ENCODE measurements at places on chromosomes 12 and 14.

- no peak for DNase-seq
Observed at GRCh38 chr12:53098354-53098981, 1.0 kb downstream of the IGFBP6 start.

DNA sequence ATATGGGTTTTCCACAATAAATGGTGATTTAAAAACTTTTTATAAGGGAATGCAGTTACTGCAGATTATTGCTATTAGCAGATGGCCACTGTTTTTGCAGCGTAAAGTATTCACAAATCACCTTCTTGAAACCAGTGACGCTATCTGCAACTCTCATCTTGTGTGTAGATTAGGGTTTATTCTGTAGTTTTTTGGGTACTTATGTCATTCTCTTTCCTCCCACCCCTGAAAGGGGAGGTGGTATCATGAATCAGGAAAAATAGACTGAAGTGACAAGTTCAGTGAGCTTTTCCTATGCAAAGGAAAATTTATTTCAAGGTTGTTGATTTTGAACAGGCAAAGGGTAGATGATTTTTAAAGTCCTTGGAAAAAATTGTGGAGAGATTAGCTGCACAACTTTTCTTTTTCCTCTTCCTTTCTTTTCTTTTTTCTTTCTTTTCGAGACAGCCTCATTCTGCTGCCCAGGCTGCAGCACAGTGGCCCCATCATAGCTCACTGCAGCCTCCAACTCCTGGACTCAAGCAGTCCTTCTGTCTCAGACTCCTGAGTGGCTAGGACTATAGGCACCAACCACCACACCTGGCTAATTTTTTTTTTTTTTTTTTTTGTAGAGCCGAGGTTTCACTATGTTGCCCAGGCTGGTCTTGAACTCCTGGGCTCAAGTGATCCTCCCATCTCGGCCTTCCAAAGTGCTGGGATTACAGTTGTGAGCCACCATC lies 1.6 kb downstream of the FRS2 start:
- DNase-seq = no peak

DNA sequence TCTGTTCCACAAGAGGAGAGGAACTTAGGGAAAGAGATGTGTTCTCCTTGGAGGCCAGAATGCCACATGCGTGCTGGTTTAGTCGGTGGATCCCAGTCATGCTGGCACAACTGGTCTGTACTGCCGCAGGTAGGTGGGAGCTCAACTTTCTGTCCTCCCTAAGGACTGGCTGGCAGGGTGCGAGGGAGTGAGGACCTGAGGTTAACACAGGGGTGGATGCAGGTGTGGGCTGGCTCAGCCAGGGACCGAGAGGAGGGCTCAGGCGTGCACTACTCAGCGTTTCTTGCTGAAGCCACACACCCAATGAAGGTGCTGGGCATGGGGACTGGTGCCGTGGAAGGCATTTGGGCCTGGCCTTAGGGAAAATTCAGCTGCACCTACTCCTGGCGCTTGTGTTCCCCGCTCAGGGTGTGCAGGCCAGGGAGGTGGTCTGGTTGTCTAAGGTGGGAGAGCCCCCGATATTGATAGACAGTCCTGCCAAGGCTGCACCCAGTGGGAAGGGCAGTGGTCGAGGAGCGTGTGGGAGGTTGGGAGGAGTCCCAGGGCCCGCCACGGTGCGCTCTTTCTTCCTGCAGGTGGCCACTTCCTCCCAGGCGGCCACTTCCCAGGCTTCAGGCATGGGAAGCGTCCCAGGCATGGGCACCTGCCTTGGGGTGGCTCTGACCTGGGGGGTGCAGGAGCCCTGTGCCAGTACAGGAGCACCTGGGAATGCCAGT lies 138.4 kb downstream of the ADGRD1 start:
- no peak for DNase-seq

- no peak for DNase-seq
Observed at GRCh38 chr12:8831116-8831515, 8.7 kb downstream of the A2ML1 start.

- DNase-seq = no peak
Observed at GRCh38 chr12:14993537-14994266, 20.9 kb downstream of the PDE6H start.

GRCh38 chr12:27119797-27120196 lies 37.4 kb upstream of the C12orf71 start:
- no peak for DNase-seq

- DNase-seq = no peak
Observed at GRCh38 chr14:63800651-63801375, 52.0 kb upstream of the SYNE2 start.

- DNase-seq = no peak
Observed at GRCh38 chr14:96069421-96069820, 30.3 kb downstream of the C14orf132 start.

- DNase-seq = no peak
Observed at GRCh38 chr12:121494093-121494787, 86.6 kb downstream of the KDM2B start.

DNA sequence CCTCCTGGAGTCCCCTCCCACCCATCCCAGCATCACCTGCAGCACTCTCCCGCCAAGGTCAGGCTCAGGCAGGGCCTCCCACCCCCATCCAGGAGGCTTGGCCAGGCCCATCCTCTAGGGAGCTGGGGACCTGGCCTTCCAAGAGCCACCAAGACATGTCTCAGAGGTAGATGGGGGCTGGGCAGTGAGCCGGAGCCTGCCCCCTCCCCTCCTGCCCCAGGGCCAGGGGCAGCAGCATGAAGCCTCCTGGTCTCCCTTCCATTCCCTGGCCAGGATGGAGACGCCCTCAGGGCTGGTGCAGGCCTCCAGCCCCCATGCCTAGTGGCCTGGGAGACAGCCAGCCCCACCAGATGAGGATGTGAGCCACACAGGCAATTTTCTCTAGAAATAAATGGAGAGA lies 69.3 kb upstream of the C14orf180 start:
- no peak for DNase-seq

DNA sequence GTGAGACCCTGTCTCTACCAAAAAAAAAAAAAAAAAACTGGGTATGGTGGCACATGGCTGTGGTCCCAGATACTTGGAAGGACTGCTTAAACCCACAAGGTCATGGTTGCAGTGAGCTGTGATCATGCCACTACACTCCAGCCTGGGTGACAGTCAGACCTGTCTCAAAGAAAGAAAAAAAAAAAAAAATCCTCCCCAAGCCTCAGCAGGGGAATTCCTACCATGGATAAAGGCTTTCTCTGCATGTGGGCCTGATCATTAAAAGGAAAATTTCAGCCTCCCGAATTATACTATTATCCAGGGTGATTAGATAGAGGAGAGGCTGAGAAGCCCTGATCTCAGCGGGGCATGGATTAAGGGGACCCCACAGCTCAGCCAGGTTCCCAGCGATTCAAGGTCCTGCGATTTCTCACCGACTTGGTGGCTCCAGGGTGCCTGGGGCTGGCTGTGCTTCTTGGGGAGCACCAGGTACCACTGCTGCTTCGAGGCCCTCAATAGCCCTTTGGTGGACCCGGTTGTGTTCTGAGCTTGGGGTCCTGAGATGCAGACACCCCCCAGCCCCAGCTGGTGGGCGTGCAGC lies 5.6 kb downstream of the SH2B3 start:
- no peak for DNase-seq

DNA sequence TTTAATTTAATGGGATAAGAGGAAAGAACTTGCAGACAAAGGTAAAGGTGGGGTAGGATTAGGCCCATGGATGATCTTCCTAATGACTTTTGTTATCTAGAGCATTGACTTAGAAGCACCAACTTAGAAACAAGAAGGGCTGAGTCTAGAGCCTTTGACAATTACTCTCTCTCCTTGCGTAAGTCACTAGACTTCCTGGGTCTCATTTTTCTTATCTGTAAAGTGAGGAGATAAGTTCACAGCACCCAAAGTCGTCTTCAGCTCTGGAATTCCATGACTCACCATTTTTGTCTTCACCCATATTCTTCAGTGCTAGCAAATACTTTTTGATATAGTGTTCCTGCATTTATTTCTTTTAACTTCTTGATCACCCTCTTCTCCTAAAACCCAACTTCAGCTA lies 75.7 kb downstream of the SSPN start:
- no peak for DNase-seq

GRCh38 chr12:51915003-51915625 lies 7.8 kb downstream of the ACVRL1 start:
- no peak for DNase-seq

GRCh38 chr12:82942521-82942920 lies 255.8 kb downstream of the TMTC2 start:
- DNase-seq = no peak

DNA sequence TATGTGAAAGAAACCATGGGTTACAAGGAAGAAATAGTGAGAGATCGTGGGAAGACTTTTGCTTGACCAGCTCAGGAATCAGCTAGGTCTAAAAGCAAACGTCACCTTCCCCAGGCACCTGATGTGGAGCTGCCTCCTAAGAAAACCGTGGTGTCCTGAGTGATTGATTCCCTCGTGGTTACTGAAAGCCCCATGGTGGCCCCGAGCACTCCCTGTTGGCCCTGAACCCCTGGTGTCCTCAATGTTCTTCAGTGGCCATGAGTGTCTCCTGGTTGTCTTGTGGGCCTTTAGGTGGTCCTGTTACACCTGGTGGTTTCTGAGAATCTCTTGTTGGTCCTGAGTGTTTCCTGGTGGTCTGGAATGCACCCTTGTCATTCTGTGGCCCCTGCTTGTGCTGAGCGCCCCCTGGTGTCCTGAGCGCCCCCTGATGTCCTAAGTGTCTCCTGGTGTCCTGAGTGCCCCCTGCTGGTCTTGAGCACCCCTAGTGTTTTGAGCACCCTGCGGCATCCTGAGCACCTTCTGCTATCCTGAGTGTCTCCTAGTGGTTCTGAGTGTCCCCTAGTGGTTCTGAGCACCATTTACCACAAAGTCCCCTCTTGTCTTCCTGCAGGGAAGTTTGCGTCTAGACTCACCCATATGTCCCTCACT lies 518.7 kb downstream of the TMEM121 start:
- no peak for DNase-seq

DNA sequence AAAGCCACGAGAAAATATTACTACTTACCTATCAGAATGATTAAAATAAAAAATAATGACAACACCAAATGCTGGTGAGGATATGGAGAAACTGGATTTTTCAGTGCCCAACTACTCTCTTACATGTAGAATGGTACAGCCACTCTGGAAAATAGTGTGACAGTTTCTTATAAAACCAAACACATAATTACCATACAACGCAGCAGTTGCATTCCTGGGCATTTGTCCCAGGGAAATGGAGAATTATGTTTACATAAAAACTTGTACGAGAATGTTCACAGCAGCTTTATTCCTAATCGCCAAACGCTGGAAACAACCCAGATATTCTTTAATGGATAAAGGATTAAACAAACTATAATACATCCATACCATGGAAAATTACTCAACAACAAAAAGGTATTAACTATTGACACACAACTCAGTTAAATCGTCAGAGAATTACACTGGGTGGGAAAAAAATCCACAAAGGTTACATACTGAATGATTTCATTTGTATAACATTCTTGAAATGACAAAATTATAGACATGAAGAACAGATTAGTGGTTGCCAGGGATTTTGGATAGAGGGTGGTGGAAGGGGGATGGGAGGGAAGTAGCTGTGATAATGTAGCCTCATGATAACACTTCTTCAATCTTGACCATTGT lies 35.4 kb downstream of the TAOK3 start:
- DNase-seq = no peak

DNA sequence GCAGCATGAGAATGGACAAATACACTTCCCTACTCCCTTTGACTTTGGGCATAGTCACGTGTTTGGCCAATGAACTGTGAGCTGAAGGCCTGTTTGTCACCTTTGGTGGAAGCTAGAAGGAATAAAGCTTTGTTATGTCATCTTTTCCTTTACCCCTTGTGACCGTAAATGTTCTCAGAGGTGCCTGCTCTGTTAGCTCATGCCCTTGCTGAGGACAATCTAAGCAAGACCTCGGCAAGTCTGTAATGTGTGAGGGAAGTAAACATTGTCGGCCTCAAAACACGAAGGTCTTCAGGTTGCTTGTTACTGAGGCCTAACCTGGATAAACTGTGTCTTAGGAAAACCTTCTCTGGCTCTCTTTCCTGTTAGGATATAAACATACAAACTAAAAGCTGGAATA lies 354.2 kb downstream of the TMEM132D start:
- DNase-seq = no peak

DNA sequence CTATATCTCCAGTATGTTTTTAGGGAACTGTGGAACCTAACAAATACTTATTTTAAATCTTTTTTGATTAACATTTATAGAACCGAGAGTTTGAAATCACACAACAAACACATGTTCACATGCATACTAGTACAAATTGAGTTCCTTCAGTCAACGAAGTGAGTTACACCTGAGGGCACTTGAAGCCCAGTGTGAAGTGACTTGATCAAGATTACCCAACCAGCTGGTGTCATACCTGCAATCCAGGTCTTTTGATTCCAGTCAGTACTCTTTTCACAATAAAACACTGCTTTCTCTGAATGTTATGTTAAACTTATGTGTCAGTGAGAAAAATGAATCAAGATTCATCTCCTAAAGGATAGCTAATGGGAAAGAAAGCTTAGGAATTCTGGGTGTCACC lies 35.2 kb downstream of the VRK1 start:
- no peak for DNase-seq

DNA sequence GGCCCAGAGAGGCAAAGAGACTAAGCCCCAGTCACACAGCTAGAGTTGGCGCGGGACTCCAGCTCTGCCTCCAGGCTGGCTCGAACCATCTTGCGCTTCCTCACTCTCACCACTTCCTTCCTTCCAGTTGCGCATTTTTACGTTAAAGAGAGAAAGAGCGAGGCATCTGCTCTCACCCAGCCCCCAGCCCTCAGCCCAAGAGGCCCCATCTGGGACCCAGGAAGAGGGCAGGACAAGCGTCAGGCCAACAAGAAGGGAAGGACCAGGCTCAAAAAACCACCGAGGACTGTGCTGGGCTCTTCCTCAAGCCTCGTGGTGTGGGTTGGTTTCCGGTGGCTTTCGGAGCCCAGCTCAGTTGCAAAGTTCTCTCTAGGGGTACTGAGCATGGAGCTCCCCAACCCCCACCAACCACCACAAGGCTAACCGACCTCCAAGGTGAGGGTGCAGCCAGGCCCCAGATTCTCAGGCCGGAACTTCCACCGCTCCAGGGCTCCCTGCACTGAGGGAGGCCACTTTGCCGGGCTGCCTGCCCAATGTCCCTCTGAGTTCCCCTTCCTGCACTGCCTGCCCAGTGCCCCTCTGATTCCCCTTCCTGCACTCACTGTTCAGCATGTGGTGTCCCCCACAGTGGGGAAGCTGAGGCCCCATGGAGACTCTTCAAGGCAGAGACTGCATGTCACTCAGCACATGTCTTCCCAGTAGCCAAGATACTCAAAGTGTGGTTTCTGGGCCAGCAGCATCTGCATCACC lies 35.9 kb downstream of the TESC start:
- DNase-seq = no peak

- DNase-seq = no peak
Observed at GRCh38 chr14:21025371-21026273, 761 bp upstream of the NDRG2 start.

- no peak for DNase-seq
Observed at GRCh38 chr14:31592631-31593030, 31.4 kb downstream of the NUBPL start.

GRCh38 chr12:121748571-121749265 lies 36.2 kb downstream of the TMEM120B start:
- no peak for DNase-seq
